ENCODE measurements at places on chromosomes 11 and 22.
A peak's percentile ranks its signal among the peaks of the same experiment; 100 is the strongest.

- no peak for DNase-seq
Observed at GRCh38 chr11:4211991-4212390, 117.4 kb downstream of the RRM1 start.

GRCh38 chr11:46050662-46051061 is 70.6 kb downstream of the PHF21A start:
- DNase-seq: no peak

- DNase-seq: no peak
Observed at GRCh38 chr22:49724030-49724892, 103.4 kb downstream of the BRD1 start.

DNA sequence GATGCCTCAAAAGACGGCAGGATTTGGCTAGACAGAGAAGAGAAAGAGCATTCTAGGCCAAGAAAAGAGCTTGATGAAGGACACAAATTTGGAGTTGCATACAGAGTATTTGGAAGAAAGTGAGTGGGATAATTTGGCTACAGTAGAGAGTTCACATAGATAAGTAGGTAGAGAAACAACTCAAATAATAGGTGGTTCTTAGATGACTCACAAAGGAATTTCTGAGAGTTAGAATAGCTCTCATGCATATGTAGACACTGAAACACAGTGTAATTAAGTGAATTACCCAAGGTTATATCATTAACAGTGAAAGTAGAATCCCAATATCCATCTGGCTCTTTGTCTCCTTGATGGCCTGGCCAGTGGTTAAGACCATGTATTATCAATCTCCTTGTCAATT is 228.6 kb upstream of the DDI1 start:
- no peak for DNase-seq

DNA sequence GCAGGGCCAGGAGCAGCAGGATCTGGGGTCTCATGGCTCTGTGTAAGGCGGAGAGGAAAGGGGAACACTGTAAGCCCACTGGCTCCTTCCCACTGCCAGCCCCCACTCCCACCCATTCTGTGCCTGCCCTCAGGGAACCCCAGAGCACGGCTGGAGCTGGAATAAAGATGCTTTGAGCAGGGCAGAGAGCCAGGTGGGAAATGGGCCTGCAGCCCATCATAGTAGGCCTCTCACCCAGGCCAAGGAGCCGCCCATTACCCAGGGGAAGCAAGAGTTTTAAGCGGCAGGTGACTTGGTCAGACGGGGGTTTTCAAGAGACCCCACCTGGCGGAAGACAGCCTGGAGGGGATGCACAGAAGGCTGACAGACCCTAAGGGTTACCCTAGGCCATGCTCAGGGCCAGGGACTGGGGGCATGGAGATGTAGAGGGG is 4.6 kb downstream of the LRRC32 start:
- DNase-seq: no peak

DNA sequence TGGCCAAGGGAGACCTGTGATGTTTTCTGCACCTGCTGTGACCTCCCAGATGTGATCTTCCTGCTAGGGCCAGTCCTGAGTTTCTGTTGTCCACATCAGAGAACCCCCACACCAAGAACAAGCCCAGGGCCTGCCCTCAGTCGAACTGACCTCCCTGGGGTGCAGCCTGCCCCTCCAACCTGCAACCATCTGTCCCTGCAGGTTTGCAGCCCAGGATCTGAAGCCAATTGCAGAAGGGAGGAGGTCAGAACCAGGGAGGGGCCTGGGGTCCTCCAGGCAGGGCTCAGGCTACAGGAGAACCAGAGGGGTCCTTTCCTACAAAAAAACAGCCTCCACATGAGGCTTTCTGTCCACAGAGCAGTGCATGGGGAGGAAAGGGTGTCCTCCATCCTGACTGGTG is 807 bp downstream of the TRIM3 start:
- no peak for DNase-seq

- no peak for DNase-seq
Observed at GRCh38 chr11:76717369-76717768, 46.8 kb upstream of the LRRC32 start.

GRCh38 chr11:72519220-72519881 is 85.0 kb upstream of the CLPB start:
- no peak for DNase-seq

DNA sequence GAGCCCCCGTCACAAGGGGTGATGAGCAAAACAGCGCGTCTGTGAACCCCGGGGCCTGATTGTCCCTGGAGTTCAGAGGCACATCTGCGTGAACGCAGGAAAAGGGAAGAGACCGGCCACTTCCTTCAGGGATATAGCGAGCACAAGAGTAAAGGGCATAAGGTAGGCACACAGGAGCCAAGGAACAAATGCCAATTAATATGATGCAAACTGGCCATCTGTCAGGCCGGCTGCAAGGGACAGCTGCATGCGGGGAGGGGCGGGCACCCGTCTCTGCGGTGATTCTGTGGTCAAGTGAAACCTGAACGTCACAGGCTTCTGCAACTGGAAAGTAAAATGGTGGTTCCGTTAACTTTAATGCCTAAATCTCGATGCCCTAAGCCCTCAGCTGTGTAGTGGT is 64.7 kb downstream of the TRIM29 start:
- no peak for DNase-seq

- no peak for DNase-seq
Observed at GRCh38 chr11:15113381-15113780, 1.3 kb upstream of the INSC start.

GRCh38 chr11:11850668-11851067 is 8.9 kb downstream of the USP47 start:
- no peak for DNase-seq

GRCh38 chr11:14240221-14240620 is 118.8 kb downstream of the RRAS2 start:
- DNase-seq: peak; percentile 56

GRCh38 chr22:45638834-45639746 is 32.5 kb upstream of the ATXN10 start:
- DNase-seq: peak; percentile 68

DNA sequence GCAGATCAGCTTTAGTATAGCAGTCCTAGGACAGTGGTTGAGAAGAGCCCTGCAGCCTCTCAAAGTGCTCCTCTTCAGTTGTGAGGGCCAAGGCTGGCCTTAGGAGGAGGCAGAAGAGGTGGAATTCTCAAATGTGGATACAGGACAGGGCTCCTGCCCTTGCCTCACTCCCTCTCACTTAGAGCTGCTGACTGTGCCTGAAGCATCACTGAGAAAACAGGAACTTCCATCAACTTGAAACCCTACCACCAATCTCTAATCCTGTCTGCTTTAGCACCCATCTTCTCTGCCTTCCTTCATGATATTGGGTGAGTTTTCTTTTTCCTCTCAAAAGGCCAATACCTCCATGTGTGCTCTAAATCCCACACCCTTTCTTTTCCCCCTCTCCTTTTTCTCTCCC is 14.4 kb upstream of the UCP3 start:
- DNase-seq: peak; percentile 61

Measured in inflammatory macrophage (primary cell).